ENCODE measurements at places on chromosomes 2 and 18. TPM values are rescaled to one million over a fixed set of nuclear protein-coding genes. Genes with fewer than 3 reads are reported as not detected.

DNA sequence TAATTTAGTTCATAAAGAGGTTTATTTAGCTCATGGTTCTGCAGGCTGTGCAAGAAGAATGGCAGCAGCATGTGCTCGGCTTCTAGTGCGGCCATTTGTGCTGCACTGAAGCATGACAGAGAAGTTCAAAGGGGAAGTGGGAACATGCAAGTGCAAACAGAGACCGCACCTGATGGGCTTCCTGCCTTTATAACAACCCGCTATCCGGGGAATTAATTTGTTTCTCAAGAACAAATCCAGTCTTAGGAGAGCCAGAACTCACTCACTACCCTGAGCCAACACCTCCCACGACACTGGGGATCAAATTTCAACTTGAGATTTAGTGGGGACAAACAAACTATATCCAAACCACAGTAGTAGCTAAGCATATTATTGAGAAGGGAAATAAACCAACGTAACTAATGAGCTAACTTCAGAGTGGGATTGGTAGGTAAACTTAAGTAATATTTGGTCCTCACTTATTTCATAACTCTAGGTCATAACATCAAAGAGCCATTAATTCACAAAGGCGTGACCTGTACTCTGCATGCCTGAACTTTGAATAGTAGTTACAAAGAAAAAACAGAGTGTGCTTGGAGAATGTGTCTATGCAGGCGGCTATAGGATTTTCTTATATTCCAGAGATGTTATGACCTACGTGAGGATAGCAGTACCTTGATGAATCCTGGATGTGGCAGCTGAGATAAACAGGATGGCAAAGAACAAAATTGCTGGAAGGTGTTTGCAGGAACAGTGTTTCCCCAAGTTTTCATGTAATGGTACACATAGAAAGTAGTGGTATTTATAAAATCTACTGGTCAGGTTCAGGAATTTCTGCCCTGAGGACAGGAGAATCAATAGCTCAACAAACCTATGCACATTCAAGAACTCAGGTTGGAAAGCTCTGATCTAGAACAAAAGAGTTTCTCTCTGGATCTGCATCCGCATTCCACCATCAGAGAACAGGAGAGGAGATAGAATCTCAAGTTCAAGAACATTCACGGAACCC lies 845.9 kb upstream of the ID2 start:
- DNase-seq = no peak
- peaks cover 8% of the 10 kb centered on the region for H3K4me1 ChIP-seq
- peaks cover 2% of the 10 kb centered on the region for H3K36me3 ChIP-seq
- H3K27ac ChIP-seq = no peak overlapping the region
- H3K4me3 ChIP-seq = no peak overlapping the region

DNA sequence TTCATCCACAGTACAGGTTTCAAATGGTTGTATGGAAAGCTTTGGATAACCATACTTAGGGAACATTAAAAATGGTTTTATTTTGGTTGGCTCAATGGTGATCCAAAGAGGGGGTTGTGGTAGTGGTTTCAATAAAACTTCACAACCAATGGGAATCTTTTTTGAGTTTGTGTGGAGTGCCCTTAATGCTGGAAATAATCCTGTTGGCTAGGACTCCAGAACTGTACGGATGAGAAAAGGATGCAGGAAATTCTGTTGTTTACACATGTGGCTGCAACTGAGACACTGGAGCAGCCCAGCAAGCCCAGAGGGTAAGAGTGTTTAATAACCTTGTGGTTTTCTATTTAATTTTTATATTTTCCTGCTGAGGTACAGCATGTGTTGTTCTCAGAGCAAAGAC lies at the start of gene CCDC102B:
Gene CCDC102B, plus strand, starts transcription at position 210 of the 400 bp plus-strand sequence. CDS start 38,684 bp downstream, outside the sequence.
- no peak within 1 kb of the TSS for H3K27ac ChIP-seq
- no peaks in the 10 kb centered on the region for H3K36me3 ChIP-seq
- no peaks in the 10 kb centered on the region for H3K4me1 ChIP-seq

DNA sequence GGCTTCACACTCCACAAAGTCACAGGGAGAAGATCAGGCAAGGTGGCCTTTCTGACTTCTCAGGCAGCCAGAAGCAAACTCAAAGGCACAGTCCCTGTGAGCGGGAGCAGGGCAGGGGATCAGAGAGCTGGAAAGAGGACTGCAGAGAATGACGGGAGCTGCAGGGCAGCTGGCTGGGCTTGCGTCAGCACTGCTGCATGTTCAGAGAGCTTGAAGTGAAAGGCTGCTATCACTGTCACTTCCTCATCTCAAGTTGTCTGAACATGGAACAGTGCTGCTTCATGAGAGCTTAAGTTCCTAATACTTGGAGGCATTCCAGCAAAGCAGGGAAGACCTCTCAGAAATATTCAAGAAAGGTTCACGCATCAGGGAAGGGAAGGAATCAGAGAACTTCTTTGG lies 20.4 kb downstream of the TGFBRAP1 start:
- no peak for DNase-seq
- no peaks in the 10 kb centered on the region for H3K27me3 ChIP-seq
- peaks cover 11% of the 10 kb centered on the region for H3K4me1 ChIP-seq
- no peak overlapping the region for H3K4me3 ChIP-seq
- peaks cover 14% of the 10 kb centered on the region for H3K36me3 ChIP-seq
- no peak overlapping the region for H3K27ac ChIP-seq

Gene IL1RN
- total RNA-seq = 10.5 TPM

Gene GPR39
- total RNA-seq = not detected

Data from activated CD4-positive, alpha-beta memory T cell treated with anti-CD3 and anti-CD28 coated beads for 36 hours (primary cell).